ENCODE measurements at places on chromosomes 1 and 21.

DNA sequence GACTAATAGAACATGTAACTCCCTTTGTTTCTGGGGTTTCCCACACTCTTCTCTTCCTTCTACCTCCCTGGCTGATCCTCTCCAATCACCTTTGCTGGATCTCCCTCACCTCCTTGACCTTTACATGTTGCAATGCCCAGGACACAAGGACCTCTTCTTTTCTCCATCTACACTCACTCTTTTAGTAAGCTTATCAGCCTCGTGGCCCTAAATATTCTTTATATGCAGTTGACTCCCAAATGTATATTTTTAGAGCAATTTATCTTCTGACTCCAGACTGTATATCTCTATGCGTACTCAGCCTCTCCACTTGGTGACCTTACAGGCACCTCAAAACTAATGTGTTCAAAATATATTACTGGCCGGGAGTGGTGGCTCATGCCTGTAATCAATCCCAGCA, 18.4 kb upstream of the CLSPN start:
- no peak for DNase-seq

- no peak for DNase-seq
Measured at GRCh38 chr21:44594406-44594916, 2.2 kb upstream of the KRTAP10-6 start.

DNA sequence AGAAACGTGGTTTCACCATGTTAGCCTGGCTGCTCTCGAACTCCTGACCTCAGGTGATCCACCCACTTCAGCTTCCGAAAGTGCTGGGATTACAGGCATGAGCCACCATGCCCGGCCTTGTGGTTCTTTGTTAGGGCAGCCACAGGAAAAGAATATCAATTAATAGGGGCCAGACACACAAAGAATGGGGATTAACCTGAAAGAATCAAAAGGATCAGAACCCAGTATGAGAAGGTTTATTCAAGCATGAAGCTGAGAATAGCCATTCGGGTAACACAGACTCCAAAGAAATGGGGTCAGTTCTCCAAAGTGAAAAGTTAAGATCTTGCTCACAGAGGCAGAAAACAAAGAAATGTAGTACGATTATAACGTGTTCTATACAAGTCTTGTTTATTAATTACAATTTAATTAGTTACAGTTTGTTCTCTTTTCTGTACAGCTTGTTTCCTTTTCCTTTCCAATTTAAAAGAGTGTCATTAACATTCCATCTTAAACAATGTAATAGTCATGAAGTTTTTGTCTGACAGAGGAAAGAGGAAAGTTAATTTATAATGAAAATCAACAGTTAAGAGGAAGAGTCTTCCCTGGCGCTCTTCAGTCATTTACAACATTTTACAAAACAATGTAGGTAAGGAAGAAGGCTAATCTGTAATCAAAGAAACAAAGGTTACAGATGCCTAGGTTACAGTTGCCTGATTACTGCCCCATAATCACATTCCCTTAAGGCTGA, 51.3 kb upstream of the SLC45A1 start:
- no peak for DNase-seq

DNA sequence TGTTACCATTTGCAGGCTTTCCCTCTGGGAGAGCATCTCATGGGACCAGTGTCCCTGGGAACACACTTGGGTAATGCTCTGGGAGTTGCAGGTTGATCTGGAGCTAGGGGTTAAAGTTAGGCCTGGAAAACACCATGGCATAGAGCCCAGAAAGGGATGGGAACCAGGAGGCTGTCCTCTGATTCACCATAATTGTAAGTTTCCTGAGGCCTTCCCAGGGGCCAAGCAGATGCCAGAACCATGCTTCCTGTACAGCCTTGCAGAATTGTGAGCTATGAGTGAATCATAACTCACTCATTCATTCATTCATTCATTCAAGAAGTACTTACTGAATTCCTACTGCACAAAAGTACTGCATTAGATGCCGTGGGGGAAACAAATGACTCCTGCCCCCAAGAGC, 50.0 kb downstream of the LACTBL1 start:
- no peak for DNase-seq

- DNase-seq, result no peak
Measured at GRCh38 chr1:109356915-109357314, 40.8 kb downstream of the SORT1 start.

GRCh38 chr1:205020466-205020865, 22.5 kb upstream of the CNTN2 start:
- DNase-seq, result no peak

DNA sequence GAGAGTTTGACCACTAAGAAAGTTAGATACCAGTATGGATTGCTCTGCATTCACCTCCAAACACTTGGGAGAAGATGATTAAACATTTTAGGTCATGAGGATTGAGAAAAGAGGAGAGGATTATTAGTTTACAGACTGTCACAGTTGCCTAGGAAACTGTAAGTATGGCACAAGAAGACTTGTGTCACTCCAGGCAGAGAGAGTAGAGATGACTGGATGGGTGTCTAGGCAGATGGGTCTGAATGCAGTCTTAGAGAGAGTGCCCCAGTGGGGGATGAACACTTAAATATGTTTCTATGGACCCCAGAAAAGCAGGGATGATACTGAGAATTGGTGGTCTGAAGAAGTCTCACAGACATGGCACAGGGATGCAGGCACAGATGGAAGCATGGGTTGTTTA, 477.6 kb upstream of the B3GALT2 start:
- no peak for DNase-seq

DNA sequence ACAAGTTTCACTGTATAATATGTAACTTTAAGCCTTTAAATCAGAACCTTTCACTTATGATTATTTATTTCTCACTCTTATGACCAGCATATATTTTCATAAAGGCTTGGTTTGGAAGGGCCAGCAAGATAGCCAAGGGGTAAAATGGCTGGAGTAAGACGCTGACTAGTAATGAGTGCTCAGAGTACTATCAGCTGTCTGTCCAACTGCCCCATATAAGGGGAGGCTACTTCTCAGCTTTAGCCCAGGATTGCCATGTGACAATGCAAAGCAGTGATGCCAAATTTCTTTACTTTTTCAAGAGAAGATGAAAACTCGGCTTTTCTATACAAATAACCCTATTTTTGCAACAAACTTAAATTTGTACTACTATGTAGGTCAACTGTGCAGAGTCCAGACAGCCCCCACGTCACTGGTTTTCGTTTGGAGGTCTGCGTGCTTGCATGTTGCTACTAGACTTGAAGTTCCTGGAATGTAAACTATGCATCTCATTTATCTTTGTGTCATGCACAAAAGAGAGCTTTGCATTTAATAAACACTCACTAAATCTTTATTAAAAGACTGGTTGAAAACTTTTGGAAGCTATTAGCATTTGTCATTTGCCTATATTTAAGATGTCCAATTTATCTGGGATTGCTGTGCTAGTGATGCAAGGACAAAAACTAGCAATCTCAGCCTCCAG, 110.4 kb downstream of the TNFSF18 start:
- DNase-seq, result no peak
